ENCODE measurements at places on chromosomes 12 and 14.

GRCh38 chr14:77007183-77007974 is 21.1 kb downstream of the IRF2BPL start:
- DNase-seq = no peak

GRCh38 chr12:78403136-78403535 is 461.4 kb upstream of the SYT1 start:
- no peak for DNase-seq

GRCh38 chr14:103547455-103547940 is 15.0 kb downstream of the BAG5 start:
- DNase-seq = no peak

DNA sequence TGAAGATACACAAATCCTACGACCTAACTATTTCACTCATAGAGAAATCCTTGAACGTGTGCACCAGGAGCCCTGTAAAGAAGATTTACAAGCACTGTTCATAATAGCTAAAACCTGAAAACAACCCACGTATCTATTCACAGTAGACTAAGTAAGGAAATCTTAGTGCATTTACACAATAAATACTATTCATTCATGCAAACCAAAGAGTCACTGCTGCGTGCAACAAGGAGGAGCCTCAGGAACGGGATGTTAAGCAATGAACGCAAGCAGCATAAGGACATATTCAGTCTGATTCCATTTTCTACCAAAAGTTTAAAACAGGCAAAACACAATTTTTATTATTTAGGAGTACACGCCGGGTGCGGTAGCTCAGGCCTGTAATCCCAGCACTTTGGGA is 176.6 kb downstream of the TTC7B start:
- DNase-seq = no peak

GRCh38 chr12:120019197-120019596 is 30.2 kb downstream of the BICDL1 start:
- no peak for DNase-seq

DNA sequence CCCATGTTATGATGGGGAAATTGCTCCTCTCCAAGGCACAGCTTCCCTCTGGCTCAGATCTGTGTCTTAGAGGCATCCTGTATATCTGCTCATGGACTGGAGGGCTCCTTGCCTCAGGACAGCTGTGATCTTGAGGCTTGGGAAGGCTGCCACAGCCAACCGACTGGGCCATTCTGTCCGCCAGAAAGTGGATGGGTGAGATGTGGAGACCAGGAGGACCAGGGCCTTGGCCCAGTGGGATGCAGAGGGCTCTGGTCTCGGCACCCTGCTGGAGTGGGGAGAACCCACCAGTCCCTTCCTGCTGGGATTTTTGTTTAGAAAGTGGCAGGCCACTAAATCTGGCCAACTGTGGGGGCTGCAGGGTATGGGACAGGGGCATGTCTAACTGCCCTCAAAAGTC is 148.6 kb downstream of the CALM1 start:
- no peak for DNase-seq

DNA sequence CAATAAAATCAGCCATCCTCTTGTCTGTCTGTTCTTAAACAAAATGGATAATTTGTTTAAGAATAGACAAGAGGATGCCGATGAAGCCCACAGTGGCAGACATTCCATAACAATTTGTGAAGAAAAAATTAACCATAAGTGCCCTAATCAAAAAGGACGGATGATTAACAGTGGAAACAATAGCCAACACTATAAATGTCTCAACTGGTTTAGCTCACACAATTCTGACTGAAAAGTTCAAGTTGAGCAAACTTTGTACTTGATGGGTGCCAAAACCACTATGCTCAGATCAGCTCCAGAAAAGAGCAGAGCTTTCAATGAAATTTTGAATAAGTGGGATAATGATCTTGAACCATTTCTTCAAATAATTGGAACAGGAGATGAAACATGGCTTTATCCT is 202.2 kb upstream of the OR4E1 start:
- DNase-seq = no peak

- DNase-seq = no peak
These were observed 35.3 kb downstream of the SLC2A14 start for GRCh38 chr12:7837366-7837765.

- no peak for DNase-seq
These were observed 160.1 kb downstream of the EPS8 start for GRCh38 chr12:15629108-15629507.

Data from iPS DF 6.9 (cell line).